ENCODE measurements at places on chromosomes 12 and 14. TPM values are rescaled to one million over a fixed set of nuclear protein-coding genes. Genes with fewer than 3 reads are reported as not detected.

DNA sequence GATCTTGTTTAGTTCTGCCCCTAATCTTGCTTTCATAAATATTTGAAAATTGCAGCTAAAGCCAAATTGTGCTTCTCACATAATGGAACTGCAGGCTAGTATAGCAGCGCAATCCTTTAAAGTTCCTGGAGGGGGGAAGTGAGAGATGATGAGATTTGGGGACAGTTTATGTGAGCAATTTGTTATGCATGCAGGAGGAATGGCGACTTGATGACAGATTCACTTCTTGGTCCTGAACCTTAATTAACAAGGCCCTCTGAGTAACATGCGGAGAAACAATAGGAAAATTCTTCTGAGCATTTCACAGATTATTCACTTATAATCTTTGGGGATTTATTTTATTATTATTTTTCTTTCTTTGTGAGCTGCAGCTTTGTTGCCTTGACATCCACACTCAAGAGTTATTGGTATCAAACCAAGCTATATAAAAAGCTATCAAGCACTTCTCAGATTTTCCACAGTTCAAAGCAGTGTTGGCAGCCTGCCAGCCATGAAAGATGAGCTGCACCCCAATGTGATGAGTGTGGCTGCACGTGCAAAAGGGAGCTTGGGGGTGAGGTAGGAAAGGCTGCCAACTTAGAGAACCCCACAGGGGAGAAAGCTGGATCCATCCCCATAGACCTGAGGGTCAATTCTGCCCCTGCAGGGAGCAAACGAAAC lies 1662.2 kb upstream of the FLRT2 start:
- DNase-seq: peak; percentile 12

DNA sequence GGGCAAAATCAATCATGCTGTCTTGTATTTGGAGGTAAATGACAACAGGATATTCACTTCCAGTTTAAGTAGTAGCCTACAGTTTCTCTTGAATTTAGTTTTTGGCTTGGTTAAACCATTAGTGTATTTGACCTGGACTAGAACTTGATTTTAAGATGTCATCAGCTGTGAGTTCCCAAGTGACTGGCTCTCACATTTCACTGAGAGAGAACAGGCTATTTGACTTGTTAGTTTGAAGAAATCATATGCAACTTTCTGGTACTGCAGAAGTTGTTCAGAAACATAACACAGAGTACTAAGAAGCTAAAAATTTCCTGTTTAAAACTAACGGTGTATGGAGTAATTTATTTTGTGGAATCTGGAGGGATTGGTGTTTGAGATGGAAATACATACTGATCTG lies 22.3 kb downstream of the MNAT1 start:
- no peak for DNase-seq

DNA sequence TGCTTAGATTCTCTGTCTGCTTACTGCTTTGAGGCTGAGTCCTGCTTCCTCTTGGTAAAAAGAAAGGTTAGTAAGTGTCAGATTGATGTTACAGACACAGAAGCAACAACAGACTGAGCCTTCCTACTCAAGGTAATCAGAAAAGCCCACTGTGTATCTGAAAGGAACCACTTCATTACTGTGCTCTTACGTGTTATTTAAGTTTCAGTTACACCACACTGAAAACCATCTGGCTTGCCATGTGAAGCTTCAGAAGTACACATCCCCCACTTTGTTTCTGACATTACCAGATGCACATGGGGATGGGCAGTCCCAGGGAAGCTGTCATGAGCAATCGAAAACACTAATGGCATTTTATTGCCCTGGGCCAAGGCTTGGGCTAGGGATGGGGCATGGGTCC lies 1290.1 kb downstream of the AACS start:
- no peak for DNase-seq

DNA sequence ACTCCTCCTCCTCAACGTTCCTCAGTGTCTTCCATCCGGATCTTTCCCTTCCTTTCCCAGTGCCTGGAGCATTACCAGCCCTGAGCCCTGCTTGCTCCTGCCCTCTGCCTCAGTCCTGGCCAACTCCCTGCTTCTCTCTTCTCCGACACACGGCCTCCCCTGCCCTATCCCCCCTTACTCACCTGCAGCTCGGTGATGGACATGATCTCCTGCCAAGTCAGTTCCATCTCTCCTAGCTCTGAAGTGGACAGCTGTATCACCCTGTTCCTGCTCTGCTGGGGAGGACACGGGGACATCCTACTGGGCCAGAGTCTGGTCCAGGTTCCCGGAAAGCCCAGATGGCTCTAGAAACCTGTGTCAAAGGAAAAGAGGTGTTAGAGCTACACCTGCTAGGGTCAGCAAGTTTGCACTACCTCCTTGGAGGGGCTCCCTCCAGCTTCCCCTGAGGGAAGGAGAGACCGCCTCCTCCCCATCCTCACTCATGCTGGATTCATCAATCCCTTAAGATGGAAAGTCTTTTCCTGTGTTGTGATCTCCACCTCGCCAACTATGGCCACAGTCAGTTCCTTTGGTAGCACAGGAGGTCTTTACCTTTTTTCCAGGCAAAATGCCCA lies 5.8 kb downstream of the NFE2 start:
- no peak for DNase-seq

- no peak for DNase-seq
Measured at GRCh38 chr14:61475316-61475715, 153.9 kb downstream of the PRKCH start.

DNA sequence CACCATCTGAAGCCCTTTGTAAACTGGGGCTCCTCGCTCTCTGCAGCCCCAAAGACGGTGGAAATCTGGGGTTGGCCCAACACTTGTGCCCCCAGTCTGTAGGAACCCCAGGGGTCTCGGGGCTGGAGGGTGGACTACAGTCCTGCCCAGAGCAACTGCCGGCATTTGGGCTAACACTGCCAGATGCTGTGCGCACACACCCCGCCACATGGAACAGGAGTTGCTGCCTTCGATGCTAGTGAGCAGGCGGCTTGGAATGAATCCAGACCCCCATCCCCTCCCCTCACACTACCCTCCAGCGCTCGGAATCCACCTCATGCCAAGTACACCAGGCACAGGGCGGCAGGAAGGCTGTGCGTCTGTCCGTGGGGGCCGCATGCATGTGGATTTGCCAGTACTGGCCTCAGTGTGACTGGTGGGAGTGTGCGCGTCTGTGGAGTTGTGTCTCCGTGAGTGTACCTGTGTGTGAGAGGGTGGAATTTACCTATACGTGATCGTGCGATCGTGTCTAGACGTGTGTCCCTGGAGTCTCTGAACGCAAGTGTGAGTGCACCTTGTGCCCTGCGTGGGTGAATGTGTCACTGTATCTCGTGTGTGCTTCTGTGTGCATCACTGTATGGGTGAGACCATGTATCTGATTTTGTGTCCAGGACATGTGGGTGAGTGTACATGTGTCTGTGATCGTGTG lies 5.1 kb downstream of the LHX5 start:
- no peak for DNase-seq

DNA sequence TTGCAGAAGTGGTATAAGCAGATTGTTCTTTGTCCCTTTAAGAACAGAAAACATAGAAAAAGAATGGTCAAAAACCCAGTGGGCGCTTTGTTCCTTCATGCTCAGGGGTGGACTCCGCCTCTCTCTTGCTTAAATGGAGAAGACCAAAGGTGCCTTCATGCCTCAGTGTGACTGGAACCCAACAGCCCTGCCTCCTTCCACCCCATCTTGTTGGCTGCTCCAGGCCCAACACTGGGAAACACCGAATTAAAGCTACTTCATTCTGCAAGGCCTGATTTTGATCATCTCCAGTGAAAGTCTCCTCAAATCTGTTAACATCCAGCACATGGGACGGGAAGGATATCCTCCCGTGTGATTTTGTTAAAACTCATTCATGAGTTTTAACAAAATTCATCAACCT lies 103.7 kb downstream of the BCL11B start:
- no peak for DNase-seq

DNA sequence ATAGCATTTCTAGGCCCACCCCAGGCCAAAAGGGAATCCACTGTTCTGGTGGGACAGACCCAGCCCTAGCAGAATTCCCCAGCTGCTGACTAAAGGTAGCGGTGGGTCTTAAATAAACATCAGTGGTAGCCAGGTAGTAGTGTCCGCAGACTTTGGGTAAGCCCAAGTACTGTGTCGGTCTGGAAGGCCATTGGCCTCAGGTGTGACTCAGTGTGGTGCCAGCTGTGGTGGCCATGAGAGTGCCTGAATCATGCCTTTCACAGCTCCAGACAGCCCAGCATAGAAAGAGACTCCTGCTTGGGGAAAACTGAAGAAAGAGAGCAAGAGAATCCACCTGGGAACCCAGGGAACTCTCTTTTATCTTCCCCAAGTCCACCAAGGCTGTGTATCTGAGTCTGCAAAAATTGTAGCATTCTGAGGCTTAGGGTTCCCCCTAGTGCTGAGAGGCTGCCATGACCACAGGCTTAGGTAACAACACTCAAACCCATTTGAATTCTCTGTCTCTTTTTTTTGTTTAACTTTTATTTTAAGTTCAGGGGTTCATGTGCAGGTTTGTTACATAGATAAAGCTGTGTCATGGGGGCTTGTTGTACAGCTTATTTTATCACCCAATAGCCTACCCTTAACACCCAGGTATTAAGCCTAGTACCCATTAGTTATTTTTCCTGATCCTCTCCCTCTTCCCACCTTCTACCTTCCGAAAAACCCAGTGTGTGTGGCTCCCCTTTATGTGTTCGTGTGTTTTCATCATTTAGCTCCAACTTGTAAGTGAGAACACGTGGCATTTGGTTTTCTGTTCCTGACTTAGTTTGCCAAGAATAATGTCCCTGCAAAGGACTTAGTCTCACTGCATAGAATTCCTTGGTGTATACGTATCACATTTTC lies 16.7 kb upstream of the CD163L1 start:
- DNase-seq: no peak

DNA sequence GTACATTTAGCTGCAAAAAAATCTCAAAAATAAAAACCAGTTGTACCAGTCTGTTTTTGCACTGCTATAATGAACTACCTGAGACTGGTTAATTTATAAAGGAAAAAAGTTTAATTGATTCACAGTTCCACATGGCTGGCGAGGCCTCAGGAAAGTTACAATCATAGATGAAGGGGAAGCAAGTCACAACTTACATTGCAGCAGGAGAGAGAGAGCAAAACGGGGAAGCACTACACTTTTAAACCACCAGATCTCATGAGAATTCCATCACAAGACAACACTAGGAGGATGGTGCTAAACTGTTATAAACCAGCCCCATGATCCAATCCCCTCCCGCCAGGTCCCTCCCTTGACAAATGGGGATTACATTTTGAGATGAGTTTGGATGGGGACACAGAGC lies 186.0 kb downstream of the TMTC3 start:
- DNase-seq: no peak

DNA sequence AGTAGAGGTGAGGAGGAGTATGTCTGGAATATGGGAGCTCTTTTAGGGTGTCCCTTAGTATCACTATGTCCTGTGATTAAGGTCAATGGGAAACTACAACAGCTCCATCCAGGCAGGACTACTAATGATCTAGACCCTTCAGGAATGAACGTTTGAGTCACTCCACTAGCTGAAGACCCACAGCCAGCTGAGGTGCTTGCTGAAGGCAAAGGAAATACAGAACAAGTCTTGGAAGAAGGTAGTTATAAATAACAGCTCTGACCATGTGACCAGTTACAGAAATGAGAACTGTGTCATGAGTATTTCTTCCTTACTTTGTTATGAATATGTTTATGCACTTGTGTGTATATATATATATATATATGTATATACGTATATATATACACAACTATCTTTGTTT lies 40.5 kb upstream of the USP44 start:
- DNase-seq: no peak

GRCh38 chr12:52876372-52876771 lies 27.6 kb upstream of the KRT78 start:
- DNase-seq: no peak

DNA sequence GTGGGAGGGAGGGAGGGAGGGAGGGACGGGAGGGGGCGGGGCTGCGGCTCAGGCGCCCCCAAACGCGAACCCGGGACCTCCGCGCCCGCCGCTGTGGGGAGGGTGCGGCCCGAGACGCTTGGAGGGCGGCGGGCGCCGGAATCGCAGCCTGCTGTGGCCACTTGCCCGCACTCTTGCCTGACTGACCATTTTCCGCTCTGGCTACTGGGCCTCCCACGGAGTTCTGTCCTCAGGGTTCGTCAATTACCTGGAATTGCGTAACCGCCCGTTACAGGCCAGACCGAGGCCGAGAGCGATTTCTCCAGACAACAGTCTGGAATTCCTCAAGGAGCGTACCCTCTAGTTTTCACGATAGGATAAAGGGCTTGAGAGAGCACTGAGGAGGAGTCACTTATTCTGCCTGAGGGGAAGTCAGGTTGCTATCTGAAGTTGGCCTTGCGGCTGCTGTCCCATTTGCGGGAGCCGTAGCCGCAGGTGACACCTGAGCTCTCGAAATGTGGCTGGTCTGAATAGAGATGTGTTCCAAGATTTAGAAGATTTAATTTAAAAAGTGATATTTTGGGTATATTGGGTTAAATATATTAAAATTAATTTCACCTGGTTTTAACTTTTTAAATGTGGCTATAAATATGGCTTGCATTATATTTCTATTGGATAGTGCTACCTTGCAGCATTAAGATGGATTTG lies 446 bp upstream of the ZNF641 start:
- peak; percentile 81 for DNase-seq

- no peak for DNase-seq
Measured at GRCh38 chr12:47066278-47067025, 13.0 kb upstream of the PCED1B start.

DNA sequence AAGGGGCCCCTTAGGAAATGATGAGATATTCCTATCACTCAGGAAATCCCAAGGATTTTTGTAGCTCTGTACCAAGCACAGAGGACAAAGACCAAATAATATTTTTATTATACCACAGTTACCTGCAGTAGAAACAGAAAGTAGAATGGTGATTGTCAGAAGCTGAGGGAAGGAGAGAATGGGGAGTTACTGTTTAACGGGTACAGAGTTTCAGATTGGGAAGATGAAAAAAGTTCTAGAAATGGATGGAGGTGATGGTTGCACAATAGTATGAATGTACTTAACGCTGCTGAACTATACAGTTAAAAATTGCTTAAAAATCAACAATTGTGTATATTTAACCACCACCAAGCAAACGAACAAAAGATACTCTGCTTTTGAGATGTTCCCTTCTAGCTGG lies 24.1 kb downstream of the FLVCR2 start:
- DNase-seq: no peak

- DNase-seq: no peak
Measured at GRCh38 chr14:89252887-89253532, 164.0 kb downstream of the FOXN3 start.

The GARIN6 gene
- not detected for total RNA-seq

The RNU4-1 gene
- total RNA-seq: 6,779 TPM

The CDKN3 gene
- total RNA-seq: 7.9 TPM

The AHNAK2 gene
- 7.1 TPM for total RNA-seq

The TNS2 gene
- 122 TPM for total RNA-seq

The FOXA1 gene
- not detected for total RNA-seq

Data from left cardiac atrium (tissue), 4 donors.